ENCODE measurements at places on chromosomes 7 and 10.

DNA sequence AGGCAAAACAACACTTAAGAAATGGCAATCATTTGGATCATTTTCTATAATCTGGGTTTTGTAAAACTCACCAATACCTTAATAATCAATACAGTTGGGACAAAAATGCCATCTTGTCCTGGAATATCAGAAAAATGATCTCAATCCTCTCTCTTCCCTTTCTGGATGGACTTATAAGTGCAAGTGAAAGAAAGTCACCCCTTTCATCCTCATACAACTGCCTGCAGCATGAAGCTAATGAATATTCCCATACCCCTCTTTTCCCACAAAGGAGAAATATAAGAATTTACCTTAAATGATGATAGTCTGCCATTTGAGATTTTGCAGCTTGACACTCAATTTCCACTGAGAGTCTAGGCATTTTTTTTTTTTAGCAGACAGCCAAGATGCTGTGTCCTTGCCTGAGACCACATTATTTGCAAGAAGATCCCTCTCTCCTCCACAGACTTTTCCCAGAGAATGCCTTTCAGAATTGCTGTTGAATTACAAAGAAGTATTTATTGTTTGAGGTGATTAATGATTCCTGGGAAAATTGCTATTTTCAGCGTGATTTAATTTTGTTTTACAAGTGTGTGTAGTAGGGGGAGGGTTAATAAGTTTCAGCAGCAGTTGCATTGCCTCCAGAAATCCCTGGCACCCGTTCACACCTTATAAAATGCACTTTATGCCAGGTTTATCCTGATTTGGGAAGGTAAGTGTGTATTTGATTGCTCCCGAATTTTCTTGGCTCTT is 3.8 kb downstream of the HOXA4 start:
- DNase-seq = no peak

DNA sequence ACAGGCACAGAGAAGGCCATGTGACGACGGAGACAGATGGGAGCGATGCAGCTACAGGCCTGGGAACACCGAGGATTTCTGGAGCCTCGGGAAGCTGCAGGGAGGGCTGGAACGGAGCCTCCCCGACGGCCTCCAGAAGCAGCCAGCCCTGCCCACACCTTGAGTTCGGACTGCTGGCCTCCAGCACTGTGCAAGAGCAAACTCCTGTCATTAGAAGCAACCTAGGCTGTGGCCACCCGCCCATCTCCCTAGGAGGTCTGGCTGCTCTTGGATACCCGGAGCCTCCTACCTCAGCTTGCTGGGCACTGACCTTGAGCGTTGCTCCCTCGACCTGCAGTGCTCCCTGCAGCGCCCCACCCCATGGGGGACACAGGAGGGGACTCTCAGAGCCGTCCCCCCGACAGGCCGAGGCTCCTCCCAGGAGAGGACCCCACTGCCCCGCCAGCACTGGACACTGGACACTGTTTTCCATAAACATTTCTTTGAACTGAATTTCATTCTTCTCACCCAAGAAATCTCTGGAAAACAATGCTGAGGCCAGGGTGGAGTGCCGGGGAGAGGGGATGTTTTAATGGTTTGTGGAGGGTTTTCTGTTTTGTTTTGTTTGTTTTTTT is 22.5 kb upstream of the TNRC18 start:
- no peak for DNase-seq

- DNase-seq = no peak
Observed at GRCh38 chr10:63197344-63198092, 64.4 kb downstream of the NRBF2 start.

DNA sequence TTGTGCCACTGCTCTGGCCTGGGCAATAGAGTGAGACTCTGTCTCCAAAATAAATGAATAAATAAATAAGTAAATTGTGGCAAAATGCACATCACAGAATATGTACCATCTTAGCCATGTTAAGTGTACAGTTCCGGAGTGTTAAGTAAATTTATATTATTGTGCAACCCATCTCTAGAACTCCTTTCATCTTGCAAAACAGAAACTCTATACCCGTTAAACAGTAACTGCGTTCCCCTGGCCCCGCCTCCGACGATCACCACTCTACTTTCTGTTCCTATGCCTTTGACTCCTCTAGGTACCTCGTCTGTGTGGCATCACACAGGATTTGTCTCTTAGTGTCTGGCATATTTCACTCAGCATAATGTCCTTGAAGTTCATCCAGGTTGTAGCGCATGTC is 356.4 kb upstream of the FOXK1 start:
- no peak for DNase-seq

- no peak for DNase-seq
Observed at GRCh38 chr10:58951746-58952145, 224.7 kb upstream of the PHYHIPL start.

GRCh38 chr7:95687759-95688343 is 84.5 kb upstream of the DYNC1I1 start:
- DNase-seq = peak; percentile 24

- no peak for DNase-seq
Observed at GRCh38 chr7:86643561-86644281, at the start of gene GRM3. Gene GRM3, plus strand, starts transcription at chr7:86643909. Its CDS starts 121,237 bp downstream, at chr7:86765146.

DNA sequence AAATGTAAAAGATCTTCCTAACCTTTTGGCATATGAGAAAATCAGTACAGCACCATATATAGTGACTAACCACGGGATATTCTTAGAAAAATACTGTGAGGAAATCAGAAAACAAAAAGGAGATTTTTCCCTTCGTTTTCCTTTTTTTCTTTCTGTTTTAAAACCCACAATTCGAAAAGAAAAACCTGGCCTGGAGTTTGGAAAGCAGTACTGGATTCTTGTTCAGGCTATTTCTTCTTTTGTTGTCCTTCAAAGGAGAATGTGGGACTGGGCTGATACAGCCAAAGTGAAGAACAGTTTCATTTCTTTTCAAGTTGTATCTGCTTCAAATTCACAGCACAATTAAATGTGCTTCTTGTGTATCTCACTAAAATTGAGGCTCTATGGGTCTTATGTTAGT is 156.8 kb upstream of the PHYHIPL start:
- DNase-seq = no peak

- DNase-seq = no peak
Observed at GRCh38 chr10:130717083-130717482, 580.9 kb downstream of the GLRX3 start.

GRCh38 chr7:5653661-5654060 is 127.8 kb downstream of the RNF216 start:
- DNase-seq = no peak

DNA sequence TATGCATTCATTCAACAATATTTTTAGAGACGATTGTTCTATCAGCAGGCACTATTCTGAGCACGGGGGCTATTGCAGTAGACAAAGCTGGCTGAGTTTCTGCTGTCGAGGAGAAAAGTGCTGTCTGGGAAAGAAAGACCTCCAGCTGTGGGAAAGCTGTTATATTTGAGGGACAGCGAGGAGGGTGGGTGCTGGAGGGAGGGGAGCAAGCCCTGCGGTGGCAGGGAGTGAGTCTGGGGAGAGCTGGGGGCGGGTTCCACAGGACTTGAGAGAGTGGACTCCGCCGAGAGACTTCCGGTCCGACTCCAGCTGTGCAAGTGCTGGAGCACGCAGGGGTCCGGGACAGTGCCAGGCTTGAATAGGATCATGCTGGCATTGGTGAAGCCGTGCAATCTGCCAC is 602.1 kb upstream of the FOXK1 start:
- no peak for DNase-seq

DNA sequence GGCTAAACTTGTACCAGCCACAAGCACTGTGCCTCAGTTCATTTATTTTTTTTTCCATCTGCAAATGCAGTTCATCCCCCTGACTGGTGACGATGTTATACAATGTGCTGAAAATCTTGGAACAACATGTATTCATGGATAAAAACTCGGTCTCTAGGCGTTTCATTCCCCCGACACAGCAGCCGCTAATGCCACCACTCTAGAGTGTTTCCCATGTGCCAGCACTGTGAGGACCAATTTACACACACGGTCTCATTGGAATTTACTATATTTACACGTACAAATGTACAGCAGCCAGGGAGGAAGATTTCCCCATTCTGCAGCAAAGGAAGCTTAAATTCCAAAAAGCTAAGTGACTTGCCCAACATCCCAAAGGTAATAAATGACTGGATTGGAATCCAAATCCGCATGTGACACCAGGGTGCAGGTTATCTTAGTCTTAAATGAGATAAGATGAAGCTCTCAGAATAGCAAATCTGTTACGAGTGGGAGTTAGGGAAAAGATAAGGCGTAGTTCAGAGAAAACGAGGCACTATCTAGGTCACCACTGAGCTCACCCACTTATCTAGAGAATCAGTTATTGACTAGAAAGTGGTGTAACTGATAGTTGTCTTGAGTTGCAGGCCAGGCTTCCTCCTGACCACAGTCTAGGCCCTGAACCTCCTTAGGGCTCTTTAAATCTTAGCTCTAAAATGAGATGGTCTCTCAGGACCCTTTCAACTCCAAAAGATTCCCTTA is 36.7 kb downstream of the FAM107B start:
- no peak for DNase-seq

- DNase-seq = no peak
Observed at GRCh38 chr10:15237351-15237750, 68.9 kb upstream of the NMT2 start.

GRCh38 chr10:25226775-25227682 is 52.2 kb downstream of the GPR158 start:
- DNase-seq = peak; percentile 41

GRCh38 chr10:130338636-130339024 is 202.4 kb downstream of the GLRX3 start:
- no peak for DNase-seq

DNA sequence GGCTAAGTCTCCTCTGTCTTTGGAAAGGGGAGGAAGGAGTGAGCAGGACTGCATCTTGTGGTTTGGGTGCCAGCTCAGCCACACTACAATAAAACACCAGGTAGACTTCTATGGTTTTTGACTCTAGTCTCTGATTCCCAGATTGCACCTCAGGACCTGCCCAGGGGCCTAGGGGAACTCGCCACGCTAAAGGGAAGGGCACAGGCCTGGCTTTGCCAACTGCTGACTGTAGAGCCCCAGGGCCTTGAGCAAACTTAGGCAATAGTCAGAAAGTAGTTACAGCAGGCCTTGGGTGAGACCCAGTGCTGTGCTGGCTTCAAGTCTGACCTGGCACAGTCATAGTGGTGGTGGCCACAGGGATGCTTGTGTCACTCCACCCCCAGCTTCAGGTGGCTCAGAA is 24.2 kb upstream of the PRR15 start:
- DNase-seq = no peak

Measured in activated CD4-positive, alpha-beta T cell treated with anti-CD3 and anti-CD28 coated beads, Interleukin-2, Interleukin-6, amounts not matched to agents 100 ng/mL and 50 ng/mL, durations not matched to agents 16 hours and 8 hours (primary cell).